ENCODE measurements at places on chromosomes 4 and X.

GRCh38 chr4:105147016-105147552, 408 bp downstream of the TET2 start:
- DNase-seq, result no peak

DNA sequence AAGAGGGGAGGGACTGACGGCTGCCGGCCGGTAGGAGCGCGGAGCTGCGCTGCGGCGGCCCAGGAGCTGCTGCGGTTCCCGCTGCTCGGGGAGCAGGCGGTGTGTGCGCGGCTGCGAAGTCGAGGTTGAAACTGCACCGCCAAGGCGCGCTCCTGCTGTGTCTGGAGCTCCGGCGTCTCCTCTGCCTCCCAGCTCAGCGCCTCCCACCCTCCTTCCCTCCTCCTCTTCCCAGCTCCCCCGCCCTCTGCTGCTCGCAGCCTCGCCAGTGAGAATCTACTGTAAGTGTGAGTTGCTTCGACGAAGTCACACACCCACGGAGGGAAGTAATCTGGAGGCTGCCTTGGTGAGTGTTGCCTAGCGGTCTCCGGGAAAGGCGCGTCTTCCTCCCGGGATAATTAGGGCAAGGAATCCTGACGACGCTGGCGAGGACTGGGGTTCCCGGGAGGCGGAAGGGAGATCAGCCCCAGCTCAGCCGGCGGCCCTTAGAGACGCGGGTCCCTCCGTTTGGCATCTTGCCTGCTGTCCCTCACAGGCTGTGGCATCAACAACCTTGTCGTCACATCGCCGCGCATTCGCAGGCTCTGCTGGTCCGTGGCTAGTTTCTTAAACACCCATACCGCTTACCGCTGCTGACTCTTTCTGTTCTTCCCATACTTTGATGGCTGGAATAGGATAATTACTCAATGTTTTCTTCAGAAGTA, at the start of gene EPHA5:
Gene EPHA5 (minus strand): TSS at position 159 of the 701 bp plus-strand sequence. CDS start 747 bp downstream, outside the sequence.
- DNase-seq, result peak; percentile 41

GRCh38 chrX:111047575-111047974, 48.4 kb upstream of the PAK3 start:
- DNase-seq, result no peak

GRCh38 chr4:14871676-14872430, 130.4 kb upstream of the CPEB2 start:
- DNase-seq, result no peak

- peak; percentile 11 for DNase-seq
These were observed 36.5 kb upstream of the PPM1K start for GRCh38 chr4:88320780-88321373.

DNA sequence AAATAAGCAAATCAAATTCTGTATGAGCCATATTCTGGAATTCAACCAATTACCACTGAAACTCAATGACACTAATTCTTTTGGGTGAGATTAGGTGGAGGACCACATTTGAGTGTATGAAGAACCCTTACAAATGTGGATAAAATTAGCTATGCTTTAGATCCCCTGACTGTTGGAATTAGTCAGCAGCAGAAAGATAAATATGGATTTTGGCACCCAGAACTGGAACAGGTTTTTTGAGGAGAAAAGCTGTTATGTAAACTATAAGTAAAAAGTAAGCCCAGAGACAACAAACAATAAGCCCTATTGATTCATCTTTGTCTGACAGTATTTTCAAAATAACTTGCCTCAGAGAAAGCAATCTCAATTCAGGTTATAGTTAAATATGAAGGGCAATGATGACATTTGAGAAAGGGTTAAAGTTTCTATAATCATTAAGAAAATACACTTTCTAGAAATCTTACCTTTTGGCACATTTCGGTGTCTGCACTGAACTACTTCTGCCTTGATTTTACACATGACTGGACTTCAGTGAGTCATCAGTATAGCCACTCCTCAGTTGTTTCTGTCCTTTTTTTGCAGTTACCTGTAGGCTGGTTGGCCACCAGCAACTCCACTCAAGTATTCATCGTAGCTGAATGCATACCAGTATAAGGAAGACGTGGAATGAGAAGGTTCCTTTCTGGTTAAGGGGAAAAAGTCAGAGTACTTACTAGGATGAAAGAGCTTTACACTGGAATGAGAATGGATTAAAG, 80.0 kb downstream of the KCTD8 start:
- no peak for DNase-seq

- no peak for DNase-seq
These were observed 256.6 kb upstream of the NOCT start for GRCh38 chr4:138758876-138759553.

GRCh38 chr4:165928601-165929000, 55.6 kb downstream of the TLL1 start:
- DNase-seq, result no peak

DNA sequence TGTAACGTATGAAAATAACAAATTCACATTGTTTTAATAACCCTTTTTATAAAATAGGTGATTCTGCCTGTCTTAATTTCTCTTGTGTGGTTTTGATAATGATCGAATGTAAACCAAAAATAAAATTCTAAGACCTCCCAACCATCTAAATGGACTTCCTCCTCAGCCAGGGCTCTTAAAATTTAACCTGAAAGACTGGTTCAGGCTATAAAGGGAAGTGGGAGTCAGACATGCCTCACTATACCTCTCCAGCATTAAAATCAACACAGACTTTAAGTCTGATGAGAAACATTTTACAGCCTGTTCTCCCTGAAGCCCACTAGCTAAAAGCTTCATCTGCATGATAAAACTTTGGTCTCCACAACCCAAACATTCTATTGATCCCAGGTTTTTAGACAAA, 97.6 kb upstream of the STIM2 start:
- no peak for DNase-seq

- peak; percentile 39 for DNase-seq
These were observed 121.8 kb upstream of the TMEM47 start for GRCh38 chrX:34778916-34779315.

DNA sequence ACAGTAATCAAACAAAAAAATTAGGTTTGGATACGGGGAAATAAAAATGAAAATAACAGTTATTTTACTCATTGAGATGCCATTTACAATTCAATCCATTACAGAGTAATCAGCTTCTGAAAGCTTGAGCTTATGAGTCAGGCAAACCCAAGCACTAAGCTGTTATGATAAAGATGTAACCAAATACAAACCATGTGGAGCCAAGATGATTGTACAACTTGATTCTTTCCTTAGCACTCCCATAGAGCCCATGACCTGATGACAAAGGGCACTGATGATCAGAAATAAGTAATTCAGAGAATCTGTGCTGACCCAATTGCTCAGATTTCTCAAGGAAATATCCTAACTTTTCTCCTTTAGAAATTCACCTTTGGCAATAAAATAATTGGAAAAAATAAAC, 40.5 kb upstream of the PRKG2 start:
- DNase-seq, result peak; percentile 57

GRCh38 chr4:120207021-120207420, 140.4 kb upstream of the MAD2L1 start:
- DNase-seq, result no peak

DNA sequence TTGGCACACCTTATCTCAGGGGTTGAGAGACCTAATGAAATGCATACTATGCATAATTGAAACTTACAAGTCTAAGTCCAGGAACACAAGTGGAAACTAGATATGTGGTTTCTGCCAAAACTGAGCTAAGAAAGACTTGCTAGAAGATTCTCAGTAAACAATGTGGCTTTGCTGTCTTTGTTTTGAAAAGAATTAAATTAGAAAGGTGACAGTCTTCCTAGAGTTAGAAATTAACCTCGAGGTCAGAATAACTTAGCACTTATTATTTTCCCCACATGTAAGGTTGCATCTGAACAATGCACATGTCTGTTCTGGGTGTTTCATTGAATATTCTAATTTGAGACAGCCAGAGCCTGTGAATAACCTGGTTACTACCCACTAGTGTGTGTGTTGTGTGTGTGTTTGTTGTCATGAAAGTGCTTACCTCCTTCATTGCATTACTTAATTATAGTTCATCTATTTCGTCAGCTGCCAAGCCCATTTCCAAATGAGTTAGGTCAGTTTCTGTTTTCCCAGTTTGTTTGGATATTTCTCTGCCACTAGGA, 1.5 kb downstream of the EREG start:
- no peak for DNase-seq

DNA sequence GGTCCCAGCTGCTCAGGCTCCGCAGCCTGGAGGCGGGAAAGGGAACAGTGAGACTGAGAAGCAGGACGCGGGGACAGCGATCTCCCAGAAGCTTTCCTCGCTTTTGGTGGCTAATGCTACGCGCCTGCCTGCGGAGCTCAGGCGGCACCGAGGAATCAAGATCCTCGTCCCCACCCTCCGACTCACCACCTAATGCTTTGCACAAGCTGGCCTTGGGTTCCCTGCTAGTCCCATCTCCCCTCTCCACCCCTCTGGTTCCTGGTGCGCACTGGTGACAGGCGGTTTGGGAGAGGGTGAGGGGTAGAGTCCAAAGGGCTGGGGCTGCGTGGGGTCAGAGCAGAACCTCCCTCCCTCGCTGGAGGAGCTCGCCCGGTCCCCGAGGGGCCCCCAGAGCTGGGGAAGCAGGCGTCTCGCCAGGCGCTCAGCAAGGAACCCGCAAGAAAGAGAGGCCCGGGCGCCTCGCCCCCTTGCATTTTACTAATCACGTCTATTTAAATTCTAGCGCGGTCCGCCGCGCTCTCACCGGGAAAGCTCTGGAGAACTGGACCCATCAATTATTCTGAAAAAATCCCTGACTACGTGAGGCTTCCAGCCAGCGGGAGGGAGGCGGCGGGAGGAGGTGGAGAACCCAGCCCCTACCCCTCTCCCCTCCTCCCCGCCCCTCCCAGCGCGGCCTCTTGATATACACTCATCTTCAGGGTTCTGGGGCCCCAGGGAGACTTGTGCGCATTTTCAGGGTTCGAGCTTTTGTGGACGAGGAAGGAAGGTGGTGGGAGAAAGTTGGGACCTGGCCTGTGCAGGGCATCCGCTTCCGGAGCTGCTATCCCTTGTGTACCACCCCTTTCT, 9.1 kb downstream of the POU4F2 start:
- DNase-seq, result no peak

DNA sequence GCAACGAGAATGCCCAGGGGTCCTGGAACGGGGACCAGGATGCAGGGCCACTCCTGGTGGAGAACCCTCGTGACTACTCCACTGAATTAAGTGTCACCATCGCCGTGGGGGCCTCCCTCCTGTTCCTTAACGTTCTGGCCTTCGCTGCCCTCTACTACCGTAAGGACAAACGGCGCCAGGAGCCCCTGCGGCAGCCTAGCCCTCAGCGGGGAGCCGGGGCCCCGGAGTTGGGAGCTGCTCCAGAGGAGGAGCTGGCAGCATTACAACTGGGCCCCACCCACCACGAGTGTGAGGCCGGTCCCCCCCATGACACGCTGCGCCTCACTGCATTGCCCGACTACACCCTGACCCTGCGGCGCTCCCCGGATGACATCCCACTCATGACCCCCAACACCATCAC, 24.9 kb downstream of the NLGN3 start:
- DNase-seq, result no peak

GRCh38 chrX:3066555-3066954, 25.3 kb downstream of the ARSF start:
- peak; percentile 15 for DNase-seq

DNA sequence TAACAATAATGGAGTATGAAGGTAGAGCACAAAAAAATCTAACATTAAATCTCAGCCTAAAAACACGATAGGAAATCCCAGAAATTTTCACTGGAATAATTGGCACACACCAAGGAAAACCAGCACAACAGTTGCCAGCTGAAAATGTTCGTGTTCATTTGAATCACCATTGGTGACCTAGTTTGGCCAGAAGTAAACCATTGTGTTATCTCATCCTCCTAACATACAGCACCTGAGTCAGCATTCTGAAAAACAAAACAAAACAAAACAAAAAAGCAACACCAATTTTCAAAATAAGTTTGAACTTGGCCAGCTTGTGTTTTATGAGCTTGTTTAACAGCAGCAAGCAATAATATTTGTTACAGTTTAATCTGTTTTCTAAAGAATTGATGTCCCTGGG, 41.1 kb downstream of the UCHL1 start:
- no peak for DNase-seq

- DNase-seq, result no peak
These were observed 124.4 kb downstream of the CHRDL1 start for GRCh38 chrX:110671068-110671803.

- DNase-seq, result no peak
These were observed 661.5 kb upstream of the FRG1 start for GRCh38 chr4:189279188-189279587.

- DNase-seq, result no peak
These were observed 84.0 kb upstream of the BMP2K start for GRCh38 chr4:78691971-78692821.

DNA sequence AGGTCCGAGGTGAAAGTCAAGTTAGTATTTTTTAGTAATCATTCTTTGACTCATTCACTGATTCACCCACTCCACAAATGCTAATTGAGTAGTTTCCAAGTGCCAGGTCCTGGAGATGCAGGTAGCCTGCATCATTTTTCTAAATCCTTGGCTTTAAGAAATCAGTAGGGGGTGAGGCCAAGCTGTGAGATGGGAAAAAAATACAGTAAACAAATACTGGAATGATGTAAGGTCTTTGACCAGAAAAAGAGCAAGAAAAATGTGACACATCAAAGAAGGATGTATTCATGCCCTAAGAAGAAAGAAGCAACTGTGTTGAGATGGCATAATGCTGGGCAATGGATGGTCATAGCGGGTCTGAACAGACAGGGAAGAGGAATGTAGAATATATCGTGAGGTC, 1386.6 kb downstream of the PCDH7 start:
- no peak for DNase-seq

All from AG08396 (cell line).